ENCODE measurements at places on chromosomes 3 and 15.
A peak's percentile ranks its signal among the peaks of the same experiment; 100 is the strongest.

GRCh38 chr3:102235679-102236078 lies 199.1 kb upstream of the ZPLD1 start:
- no peak for DNase-seq

DNA sequence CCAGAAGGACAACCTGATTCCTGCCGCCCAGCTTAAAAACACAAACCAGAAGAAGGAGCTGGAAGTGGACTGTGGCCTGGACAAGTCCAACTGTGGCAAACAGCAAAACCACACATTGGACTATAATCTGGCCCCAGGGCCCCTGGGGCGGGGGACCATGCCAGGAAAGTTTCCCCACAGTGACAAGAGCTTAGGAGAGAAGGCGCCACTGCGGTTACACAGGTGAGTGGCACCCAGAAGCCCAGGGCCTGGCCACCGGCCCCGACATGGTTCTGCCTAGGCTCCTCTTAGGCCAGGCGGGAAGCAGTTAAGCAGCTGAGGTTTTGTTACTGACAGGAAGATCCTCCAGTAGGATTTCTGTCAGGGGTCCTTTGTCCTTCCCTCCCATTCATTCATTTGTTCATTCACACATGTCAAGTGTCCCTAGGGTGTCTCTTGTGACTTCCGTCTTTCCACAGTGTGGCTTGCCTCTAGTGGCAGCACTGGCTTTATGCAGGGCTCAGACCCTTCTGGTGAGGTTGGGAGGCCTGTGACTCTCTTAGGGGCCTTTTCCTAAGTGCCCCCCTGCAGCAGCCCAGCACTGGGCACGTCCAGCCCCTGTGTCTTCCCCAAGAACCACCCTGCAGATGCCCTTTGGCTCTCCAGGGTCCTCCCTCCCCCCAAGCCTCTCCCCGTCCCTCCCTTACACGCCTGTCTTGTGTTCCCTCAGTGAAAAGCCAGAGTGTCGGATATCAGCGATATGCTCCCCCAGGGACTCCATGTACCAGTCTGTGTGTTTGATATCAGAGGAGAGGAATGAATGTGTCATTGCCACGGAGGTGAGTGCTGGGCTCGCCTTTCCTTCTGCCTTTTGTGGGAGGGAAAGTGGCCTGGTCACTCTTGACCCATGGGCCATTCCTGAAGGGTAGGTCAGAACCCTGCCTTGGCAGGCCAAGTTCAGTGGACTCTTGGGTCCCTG lies 7.8 kb downstream of the DLL4 start:
- DNase-seq = no peak

GRCh38 chr3:149465351-149465883 lies 9.1 kb upstream of the TM4SF4 start:
- DNase-seq = no peak

GRCh38 chr15:31327669-31328427 lies 1.2 kb downstream of the KLF13 start:
- peak; percentile 82 for DNase-seq

DNA sequence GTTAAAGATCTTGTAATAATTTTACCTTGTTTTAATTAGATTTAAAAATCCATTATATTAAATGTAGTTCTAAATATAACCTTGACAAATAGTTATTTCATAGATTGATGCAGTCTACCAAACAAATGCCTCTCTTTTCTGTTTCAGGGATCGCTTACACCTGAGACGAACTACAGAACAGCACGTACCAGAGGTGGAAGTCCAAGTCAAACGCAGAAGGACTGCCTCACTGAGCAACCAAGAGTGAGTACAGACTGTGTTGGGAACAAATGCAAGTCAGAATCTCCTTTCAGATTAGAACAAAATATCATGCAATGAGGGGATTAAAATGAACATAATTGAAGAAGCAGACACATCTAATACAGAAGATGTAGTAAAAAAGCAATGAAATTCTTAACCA lies 7.2 kb downstream of the SNRPN start:
- no peak for DNase-seq

DNA sequence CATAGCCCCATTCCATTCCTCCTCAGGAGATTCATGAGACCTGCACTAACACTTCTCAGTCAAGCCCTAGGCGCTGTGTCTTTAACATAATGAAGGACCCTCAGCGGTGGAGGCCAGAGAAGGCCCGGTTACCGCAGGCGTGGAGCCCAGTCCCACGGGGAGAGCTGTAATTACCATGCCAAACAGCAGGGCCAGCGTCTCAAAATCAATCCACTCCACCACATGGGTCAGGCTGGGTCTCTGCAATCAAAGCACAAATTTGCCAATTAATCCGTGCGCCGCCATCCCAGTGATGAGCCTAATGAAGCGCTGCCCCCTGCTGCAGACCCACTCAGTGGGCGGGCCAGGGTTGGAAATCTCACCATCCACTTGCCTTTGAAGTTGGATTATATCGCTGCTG lies 109.7 kb downstream of the OCA2 start:
- DNase-seq = no peak

- DNase-seq = no peak
Measured at GRCh38 chr3:86379280-86379679, 611.7 kb downstream of the VGLL3 start.

- DNase-seq = peak; percentile 34
Measured at GRCh38 chr15:64459066-64459781, 1.2 kb upstream of the ZNF609 start.

DNA sequence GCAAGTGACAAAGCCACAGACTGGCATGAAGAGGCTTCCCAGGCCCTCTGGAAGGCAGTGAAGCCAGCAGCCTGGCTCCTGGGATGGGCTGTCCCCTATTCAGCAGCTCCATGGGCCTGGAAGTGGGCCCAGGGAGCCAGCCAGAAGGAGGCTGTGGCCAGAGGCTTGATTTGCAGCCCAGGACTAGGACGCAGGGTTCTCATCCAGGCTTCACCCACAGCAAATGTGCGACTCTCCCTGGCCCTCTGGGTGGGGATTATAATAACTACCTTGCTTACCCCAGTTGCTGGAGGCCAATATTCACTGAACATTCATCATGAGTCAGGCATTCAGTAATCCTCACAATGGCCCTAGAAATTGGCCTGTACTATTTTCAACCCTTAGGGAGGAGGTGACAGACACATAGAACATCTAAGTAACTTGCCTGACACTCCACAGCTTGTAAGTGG lies 24.6 kb upstream of the SRP14 start:
- DNase-seq = no peak

- DNase-seq = no peak
Measured at GRCh38 chr3:81437683-81438082, 323.8 kb downstream of the GBE1 start.

GRCh38 chr3:147365196-147366115 lies 40.9 kb downstream of the ZIC4 start:
- no peak for DNase-seq

- DNase-seq = no peak
Measured at GRCh38 chr3:78046566-78046965, 1006.7 kb downstream of the ROBO2 start.

DNA sequence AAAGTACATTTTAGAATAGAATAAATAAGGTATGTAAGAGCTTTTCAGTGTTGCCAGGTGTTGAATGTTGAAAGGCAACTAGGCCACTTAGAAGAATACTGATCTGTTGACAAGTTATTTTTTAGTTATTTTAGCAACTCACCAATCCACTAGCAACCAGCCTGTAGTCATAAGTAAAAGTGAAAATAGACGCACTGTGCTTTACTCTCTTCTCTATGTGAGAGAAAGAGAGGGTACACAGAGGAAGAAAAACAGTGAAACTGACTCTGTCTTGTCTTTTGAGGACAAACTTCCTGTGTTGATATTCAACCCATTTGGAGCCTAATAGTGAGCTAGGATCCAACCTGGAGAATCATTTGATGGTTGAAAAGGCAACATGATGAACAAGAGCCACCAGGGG lies 327.1 kb upstream of the GOLIM4 start:
- no peak for DNase-seq

DNA sequence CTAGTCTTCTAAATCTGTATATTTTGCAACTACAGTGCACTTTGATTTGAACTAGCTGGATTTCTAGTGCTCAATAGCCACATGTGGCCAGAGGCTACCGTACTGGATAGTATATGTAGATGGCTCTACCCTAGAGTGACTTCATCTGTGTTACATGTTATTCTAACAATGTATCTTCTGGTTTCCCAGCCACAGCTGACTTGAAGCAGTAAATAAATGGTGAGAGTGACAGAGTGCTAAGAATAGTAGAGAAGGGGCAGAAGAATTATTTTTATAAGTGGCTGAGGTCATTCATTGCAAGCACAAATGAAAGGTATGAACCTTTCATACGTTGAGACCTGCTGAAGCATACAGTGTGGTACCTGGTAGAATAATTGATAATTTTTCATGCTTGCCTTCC lies 30.9 kb downstream of the KAT2B start:
- DNase-seq = no peak

DNA sequence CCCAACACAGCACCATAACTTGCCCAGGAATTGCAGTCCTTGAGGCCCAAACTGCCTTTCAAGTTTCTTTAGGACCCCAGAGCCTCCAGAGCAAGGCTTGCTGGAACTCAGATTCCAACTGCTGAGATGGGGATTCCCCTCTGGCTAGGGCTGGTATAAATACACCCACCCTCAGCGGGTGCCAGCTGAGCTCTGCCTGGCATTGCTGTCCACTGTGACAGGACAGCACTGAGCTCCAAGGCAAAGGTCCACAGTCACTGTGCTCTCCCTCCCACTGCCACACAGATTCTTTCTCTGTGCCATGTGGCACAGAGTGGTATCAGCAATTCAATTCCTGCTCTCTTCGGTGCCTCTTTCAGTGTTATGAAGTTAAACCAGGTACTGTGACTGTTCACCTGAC lies 304.2 kb upstream of the LMCD1 start:
- no peak for DNase-seq

- DNase-seq = no peak
Measured at GRCh38 chr3:147729641-147730040, 320.5 kb downstream of the ZIC1 start.

GRCh38 chr3:179000144-179000543 lies 71.5 kb downstream of the ZMAT3 start:
- no peak for DNase-seq
